Hepatocyte (in vitro differentiated cells): ENCODE measurements at places on chromosomes 2 and 18. TPM values are rescaled to one million over a fixed set of nuclear protein-coding genes. Genes with fewer than 3 reads are reported as not detected.

ADRA2B gene
- polyA plus RNA-seq = 0.66 TPM in 1 of 2 replicates, not detected in the other

LHCGR gene
- 0.09 and 0.23 TPM in 2 replicates for polyA plus RNA-seq

CRYGC gene
- 1.3 TPM in 2 replicates for polyA plus RNA-seq

GAD1 gene
- polyA plus RNA-seq = 1.1 TPM in 1 of 2 replicates, not detected in the other

GKN1 gene
- polyA plus RNA-seq = 0.25 and 0.79 TPM in 2 replicates

LTBP1 gene
- 29.5 and 35.6 TPM in 2 replicates for polyA plus RNA-seq

GREB1L gene
- polyA plus RNA-seq = 14.0 and 15.1 TPM in 2 replicates

EIF4E2 gene
- polyA plus RNA-seq = 122 and 124 TPM in 2 replicates

- no peak for DNase-seq
Observed at GRCh38 chr2:196286821-196287220, 115.4 kb upstream of the STK17B start.

DNA sequence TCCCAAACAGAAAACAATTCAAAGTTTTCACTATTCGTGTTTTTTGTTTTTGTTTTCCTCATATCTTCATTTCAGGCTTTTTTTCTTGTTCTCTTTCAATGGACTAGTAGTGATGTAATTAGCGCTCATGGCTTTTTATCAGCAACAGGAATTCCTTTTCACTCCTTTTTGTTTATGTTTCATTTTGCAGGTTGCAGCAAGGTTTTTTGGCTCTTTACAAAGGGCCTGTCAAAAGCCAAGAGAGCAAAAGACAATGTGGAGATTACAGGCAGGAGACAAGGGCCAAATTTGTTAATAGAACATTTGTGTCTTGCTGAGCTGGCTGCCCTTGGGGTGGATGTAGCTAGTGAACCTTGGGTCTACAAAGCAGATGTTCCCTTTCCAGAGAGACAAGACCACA lies 467.4 kb upstream of the CDH20 start:
- DNase-seq = no peak

- DNase-seq = peak; percentile 81
Observed at GRCh38 chr18:13112982-13113381, 105.6 kb upstream of the LDLRAD4 start.

DNA sequence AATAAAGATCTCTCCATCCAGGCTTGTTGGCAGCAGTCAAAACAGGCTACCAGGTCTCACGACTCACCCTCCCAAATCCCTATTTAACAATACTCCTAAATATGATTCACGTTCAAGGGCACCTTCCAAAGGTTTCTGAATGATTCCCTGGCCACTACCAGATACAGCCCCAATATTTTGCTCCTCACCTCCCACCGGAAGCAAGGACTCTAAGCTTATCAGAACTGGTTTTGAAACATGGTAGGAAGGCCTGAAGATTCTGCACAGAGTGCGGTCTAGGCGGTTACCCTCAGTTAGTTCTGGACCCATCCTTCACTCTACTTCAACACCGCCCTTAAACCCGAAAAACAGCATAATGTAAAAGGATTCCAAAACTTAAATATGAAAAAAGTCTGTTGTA lies 5.2 kb downstream of the PPP4R1 start:
- no peak for DNase-seq

GRCh38 chr2:200379481-200380090 lies 73.1 kb downstream of the SPATS2L start:
- no peak for DNase-seq

DNA sequence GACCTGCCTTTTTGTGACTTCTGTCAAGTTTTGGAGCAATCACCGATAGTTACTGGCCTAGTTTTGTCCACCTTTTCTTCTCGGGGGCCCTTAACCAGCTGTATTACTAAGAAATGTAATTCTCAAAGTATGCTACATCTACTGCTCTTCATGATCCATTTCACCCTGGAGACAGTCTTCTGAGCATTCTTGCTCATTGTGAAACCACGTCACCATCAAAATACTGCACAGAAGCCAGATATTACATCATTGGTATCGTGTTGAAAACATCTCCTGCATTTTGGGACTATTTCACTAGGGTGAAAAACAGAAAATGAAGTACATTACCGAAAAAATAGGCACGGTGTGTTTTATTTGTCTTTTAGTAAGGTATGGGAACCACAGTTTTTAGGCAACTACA lies 11.7 kb downstream of the LYPD6B start:
- DNase-seq = no peak

- no peak for DNase-seq
Observed at GRCh38 chr2:20349513-20349921, 1.1 kb downstream of the PUM2 start.

GRCh38 chr2:241459520-241459919 lies 48.9 kb downstream of the STK25 start:
- no peak for DNase-seq

DNA sequence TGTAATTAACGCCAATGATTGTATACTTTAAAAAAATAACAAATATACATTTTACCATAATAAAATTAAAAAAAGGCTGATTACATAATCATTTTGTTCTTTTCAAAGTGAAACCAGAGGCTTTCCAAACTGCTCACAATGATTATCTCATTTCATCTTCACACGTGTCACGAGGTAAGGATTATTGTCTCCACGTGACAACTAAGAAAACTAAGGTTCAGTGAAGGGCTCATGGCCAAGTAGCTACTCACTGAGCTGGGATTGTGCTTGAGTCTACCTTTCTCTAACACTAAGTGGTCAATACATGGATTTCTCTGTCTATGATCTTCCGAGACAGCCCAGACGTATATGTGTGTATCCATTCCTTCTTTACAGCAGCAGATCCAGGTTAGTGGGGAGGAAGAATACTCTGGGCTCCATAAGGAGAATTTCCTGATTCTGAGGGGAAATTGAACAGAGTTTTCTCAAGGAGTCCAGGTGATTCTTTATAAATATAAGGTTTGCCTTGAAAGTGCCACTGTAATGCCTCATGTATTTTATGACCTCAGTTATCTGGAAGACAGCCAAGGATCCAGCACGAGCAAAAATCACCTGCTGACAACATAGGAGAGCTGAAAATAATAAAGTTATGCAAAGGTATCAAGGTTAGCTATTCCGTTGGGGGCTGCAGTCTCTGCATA lies 25.6 kb upstream of the ACSL3 start:
- DNase-seq = peak; percentile 60

GRCh38 chr18:41599466-41599865 lies 355.6 kb upstream of the PIK3C3 start:
- DNase-seq = peak; percentile 13

DNA sequence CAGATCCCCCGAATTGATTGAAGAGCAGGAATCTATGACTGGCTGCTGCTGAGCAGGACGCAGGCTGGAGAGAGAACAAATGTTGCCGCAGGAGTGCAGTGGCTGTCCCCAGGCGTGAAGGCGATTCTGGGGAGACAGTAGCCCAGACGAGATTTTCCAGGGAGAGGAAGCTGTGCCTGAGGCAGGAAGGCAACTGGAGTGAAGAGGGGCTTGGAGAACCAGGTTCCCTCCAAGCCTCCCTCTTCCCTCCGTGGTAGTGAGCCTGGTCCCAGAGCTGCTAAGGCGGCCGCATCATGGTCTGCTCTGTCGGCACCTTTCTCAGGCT lies 1.3 kb upstream of the NPPC start:
- no peak for DNase-seq
